ENCODE measurements at places on chromosomes 3 and 15.

GRCh38 chr3:38039899-38040261, 872 bp downstream of the DLEC1 start:
- DNase-seq = peak; percentile 74

GRCh38 chr3:195820901-195821300, 9.2 kb upstream of the MUC4 start:
- DNase-seq = no peak

DNA sequence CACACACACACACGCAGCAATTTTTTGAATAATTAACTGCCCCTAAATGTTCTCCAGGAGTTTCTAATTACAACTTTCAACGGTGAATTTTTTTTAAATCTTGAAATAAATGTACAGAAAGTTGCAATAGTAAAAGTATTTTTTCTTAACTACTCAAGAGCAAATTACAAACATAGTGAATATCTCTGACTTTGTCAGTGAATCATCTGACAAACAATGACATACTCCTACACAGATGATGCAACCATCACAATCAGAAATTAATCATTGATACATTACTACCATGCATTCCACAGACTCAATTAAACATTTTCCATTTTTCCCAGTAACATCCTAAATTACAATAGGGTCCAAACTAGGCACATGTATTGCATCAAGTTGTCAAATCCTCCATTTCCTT, 597.3 kb downstream of the NAALADL2 start:
- DNase-seq = no peak

- DNase-seq = no peak
These were observed at the start of gene LOXL1 for GRCh38 chr15:73926219-73927002. LOXL1 (plus strand) TSS chr15:73926462; CDS start chr15:73926784, 322 bp downstream.

- DNase-seq = no peak
These were observed 58.3 kb upstream of the SLCO3A1 start for GRCh38 chr15:91795235-91795634.

DNA sequence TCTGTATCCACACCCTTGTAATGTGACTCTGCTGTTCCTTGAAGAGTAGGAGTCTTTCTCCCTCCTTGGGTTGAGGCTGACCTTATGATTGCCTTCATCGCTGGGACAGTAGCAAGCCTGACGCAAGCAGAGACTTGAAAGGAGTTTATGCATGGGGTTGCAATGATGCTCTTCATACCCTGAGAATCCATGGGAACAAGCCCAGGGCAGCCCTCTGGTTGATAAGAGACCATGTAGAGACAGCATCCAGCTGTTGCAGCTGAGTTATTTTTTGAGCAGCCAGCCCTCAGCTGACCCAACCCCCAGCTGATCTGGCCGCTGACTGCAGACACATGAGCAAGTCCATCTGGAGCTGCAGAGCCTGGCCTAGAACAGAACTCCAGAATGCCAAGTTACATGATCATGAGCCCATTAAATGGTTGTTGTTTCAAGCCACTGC, 60.6 kb upstream of the ARNT2 start:
- no peak for DNase-seq

DNA sequence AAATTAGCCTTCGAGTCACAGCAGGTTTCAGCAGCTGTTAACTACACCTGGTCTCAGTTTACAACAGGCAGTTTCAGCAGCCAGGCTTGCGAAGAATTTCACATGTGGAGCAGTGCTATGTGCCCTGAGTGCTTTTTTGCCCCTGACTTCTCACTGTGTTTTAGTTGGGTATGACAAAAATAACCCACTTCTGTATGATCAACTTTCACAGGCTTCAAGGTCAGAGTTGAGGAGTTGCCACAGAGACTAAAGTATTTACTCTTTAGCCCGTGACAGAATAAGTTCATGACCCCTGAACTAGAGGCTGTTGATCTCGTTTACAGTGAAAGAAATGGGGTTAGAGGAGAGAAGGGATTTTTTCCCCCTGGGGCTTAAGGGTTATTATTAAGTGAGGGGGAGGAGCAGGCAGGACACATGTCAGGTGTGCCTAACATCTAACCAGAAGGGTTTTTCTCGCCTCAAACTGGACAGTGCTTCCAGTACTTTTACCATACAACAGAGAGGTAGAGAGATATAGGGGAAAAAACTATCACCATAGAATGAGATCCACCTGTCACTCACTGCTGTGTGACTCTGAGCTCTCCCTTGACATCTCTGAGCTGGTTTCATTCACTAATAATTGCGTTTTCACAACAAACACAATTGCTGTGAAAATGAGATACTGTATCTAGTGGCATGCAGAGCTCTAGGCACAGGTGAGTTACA, 14.0 kb upstream of the TOPBP1 start:
- no peak for DNase-seq

GRCh38 chr15:97941572-97941971, 18.9 kb upstream of the ARRDC4 start:
- DNase-seq = no peak

DNA sequence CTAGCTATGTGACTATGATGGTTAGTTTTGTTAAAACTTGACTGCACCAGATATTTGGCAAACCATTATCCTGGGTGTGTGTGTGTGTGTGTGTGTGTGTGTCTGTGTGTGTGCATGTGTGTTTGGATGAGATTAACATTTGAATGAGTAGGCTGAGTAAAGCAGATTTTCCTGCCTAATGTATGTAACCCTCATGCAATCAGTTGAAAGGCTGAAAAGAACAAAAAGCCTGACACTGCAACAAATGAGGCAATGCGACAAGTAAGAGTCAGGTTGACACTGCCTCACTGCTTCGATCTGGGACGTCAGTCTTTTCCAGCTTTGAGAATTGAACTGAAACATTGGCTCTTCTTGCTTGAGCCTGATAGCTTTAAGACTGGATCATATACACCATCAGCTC, 643.0 kb downstream of the NAALADL2 start:
- no peak for DNase-seq

- DNase-seq = no peak
These were observed 849.8 kb downstream of the NSUN3 start for GRCh38 chr3:94912656-94913055.

DNA sequence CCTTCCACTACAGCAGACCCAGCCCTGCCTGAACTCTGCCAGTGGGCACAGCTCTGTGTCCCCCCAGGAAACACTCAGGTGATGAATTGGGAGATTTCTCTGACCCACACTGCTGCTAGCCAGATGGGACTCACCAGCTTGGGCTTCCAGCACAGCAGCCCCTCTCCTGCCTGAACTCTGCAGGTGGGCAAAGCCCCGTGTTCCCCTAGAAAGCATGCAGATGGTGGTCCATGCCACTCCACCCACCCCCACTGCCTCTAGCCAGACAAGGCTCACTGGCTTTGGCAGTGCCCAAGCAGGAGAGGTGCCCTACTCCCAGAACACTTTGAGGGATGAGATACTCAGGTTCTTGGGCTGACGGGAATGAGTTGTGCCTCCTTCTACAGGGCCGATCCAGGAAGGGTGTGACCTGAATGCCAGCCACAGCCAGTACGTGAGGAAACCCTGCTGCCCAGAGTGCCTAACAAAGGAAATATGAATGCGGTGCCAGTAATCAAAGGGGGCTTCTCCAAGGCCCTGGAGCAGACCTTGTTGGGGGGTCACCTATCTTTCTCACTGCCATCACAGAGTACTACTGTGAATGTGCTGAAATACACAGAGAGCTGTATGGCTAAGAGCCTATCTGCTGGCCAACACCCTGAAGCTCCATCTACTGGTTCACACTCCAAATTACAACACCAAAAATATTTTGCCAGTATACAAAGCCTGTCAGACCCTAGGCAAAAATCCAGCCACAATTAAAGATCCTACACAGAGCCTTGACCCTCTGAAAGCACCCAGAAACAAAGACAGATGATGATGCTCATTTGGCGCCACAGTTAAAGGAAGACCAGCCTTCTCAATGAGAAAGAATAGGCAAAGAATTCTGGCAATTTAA, 61.9 kb downstream of the BTLA start:
- peak; percentile 64 for DNase-seq

- no peak for DNase-seq
These were observed 200.1 kb upstream of the ZNF717 start for GRCh38 chr3:75985432-75985831.

DNA sequence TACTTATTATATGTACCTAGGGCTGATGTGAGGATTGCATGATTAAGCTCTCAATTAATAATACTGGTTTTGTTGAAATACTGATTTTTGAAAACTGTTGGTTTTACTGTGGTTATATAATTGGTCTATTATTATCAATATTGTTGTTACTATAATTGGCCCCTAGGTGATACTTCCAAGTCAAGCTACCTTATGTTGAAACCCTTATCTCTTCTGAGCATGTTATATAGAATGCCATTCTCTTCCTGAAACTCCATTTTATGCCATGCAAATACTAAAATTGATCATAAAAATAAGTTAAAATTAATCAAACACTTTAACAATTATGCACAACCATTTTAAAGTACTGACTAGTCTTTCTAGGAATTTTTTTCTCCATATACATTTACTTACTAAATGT, 46.1 kb downstream of the BBS4 start:
- no peak for DNase-seq

GRCh38 chr3:146390957-146391356, 78.4 kb downstream of the PLSCR2 start:
- DNase-seq = no peak

- no peak for DNase-seq
These were observed 47.4 kb upstream of the SEC22A start for GRCh38 chr3:123154020-123154985.

DNA sequence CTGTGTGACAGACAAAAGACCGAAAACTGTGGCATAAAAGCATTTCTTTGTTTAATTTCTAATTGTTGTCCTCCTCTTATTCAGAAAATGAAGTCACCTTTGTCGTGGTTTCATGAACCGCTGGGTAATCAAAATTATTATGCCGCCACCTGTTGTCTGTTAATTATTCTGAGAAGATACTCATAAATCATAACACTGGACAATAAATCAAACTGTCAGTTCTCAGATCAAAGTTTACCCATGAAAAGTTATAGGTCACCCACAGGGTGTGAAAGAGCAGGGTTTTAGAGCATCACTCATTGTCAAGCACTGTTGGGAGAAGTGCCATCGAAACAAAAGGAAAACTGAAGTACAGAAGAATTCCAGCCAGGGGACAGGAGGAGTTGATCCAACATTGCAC, 474.3 kb downstream of the NR2F2 start:
- DNase-seq = no peak

- peak; percentile 10 for DNase-seq
These were observed 17.3 kb downstream of the SUCNR1 start for GRCh38 chr3:151890721-151891141.

- no peak for DNase-seq
These were observed 113.8 kb downstream of the SNRK start for GRCh38 chr3:43400167-43400566.

- DNase-seq = no peak
These were observed 155.4 kb upstream of the GBE1 start for GRCh38 chr3:81916890-81917289.

- DNase-seq = no peak
These were observed 153.4 kb downstream of the ERC2 start for GRCh38 chr3:56314842-56315241.

- no peak for DNase-seq
These were observed 24.1 kb upstream of the RASGRP1 start for GRCh38 chr15:38588672-38589071.

DNA sequence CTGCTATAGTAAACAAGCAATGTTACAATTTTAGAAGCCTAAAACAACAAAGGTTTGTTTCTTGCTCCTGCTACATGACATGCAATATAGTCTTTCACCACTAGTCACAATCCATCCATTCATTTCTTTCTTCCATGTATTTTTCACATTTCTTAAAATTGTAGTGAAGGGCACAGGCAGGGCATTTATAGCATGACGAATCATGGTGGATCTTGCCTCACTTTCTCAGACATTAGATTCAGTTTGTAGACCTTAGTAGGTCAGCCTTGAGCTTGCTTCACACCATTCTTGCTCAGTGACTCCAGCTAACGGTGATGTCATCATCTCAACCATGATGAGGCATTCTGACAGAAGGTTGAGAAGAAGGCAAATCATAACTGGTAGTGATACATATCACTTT, 546.8 kb downstream of the TBL1XR1 start:
- DNase-seq = no peak

DNA sequence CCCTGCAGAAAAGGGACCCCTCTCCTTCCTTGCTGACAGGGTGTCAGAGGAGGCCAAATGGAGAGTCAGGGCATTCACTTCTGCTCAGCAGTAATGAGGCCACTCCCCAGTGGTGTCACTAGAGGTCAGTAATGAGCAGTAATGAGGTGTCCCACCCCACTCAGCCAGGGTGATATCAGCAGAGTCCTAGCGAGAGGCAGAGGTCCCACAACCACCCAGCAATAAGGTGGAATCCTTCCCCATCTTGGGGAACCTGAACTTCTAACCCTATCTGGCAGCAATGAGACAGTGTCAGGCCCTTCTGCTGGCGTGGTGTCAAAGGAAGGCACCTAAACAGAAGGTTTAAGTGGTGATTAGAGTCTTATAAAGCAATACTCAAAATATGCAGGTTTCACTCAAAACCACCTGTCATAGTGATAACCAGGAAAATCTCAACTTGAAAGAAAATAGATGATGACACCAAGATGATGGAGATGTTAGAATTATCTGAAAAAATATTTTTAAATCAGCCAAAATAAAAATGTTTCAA, 12.9 kb downstream of the OCA2 start:
- DNase-seq = peak; percentile 60

- no peak for DNase-seq
These were observed 654.5 kb upstream of the CFAP20DC start for GRCh38 chr3:59704292-59704691.

GRCh38 chr3:190666821-190667220, 152.9 kb downstream of the IL1RAP start:
- DNase-seq = no peak

DNA sequence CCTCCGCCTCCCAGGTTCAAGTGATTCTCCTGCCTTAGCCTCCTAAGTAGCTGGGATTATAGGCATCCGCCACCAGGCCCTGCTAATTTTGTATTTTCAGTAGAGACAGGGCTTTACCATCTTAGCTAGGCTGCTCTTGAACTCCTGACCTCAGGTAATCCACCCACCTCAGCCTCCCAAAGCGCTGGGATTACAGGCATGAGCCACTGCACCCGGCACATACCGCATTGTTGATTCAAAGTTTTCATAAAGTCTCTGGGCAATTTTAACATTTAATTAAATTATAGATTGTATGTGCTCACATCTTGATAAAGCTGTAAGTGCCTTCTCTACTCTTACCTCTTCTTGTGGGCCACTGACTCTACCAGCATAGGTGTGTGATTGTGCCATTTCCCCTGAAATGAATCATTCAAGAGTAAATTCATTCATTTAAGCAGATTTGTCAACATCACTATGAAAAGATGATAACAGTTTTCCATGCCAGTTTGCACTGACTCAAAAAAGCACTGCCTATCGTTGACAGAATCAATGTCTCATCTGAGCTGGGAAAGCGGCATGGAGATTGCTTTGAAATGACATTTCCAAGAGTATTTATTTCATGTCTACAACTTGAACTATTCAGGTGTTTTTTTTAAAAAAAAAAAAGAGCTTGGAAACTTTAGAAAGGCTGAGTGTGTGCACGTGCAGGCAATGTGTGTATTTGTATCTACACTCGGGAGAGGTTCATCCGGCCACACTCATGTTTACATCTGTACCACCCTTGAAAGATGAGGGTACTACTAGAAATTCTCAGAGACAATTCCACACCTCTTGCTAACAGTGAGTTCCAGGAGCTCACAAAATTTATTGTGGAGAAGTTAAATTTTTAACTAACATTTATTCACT, 3.5 kb downstream of the BCL2A1 start:
- DNase-seq = peak; percentile 23

- no peak for DNase-seq
These were observed 364.9 kb upstream of the DPPA4 start for GRCh38 chr3:109702252-109702651.

GRCh38 chr3:16378920-16379319, 113.9 kb downstream of the OXNAD1 start:
- no peak for DNase-seq

- DNase-seq = no peak
These were observed 11.3 kb downstream of the NRROS start for GRCh38 chr3:196650740-196651311.

All from CD4-positive, alpha-beta T cell treated with Interleukin-17A for 1 hour (primary cell).